ENCODE measurements at places on chromosomes 12 and 14.

GRCh38 chr14:47207617-47208016 is 467.8 kb downstream of the MDGA2 start:
- no peak for DNase-seq

- no peak for DNase-seq
Observed at GRCh38 chr14:77052281-77053044, 24.0 kb upstream of the IRF2BPL start.

DNA sequence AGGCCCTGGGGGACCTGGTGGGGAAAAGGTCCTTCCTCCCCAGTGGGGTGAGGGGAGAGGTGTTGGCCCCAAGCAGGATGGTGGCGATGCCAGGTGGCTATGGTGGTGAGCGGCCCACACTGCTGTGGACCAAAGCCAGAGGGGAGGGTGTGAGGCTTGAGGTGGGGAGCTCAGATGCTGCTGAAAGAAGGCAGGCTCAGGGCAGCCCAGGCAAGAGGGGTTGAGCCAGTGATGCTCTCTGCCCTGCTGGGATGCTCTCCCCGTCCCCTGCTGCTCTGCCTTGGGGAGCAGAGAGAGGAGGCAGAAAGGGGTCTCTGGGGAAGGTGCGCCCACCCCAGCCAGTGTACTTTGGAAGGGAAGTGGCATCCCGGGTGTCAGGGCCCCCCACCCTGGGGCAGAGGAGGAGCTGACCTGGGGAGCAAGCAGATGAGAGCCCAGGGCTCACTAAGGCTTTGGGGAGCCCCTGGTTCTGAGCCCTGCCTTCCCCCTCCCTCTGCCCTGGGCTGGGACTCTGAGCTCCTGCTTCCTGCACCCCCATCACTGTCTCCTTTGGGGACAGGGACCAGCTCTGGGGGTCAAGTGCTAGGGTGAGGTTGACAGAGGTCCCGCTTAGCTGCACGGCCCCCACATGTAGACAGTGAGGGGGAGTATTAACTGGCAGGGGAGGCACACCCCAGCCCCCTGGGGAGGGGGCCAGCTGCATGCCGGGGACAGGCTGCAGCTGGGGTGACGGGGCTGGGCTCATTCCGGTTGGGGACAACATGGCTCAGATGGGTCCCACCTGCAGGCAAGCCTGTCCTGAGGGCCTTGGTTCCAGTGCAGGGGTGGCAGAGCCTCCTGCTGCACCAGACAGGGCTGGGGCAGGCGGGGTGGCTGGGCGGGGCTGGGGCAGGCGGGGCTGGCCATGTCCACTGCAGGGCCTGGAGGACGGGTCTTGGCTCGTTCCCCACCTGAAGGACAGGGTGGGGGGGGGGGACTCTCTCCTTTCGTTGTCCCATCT is 124.4 kb downstream of the KIF26A start:
- DNase-seq, result no peak

GRCh38 chr14:21352587-21352986 is 31.2 kb downstream of the SUPT16H start:
- no peak for DNase-seq

GRCh38 chr12:124776125-124776513 is 87.5 kb downstream of the SCARB1 start:
- no peak for DNase-seq

- no peak for DNase-seq
Observed at GRCh38 chr14:59389936-59390335, 75.2 kb downstream of the GPR135 start.

DNA sequence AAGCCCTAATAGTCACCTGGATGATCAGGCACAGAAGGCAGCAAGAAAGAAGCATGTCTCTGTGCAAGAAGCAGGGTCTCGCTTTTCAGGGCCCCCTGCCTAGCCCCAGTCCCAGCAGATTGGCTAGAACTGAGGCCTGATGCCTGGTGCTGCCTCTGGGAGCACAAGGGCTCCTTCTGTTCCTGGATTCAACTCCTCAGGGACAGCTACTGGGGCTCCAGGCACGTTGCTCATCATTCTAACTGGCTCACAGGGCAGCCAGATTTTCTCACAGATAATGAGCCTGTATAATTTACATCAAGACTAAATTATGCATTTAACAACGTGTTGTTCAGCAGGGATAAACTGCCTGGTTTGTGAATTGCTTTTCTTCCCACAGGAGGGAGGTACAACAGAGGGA is 106.5 kb upstream of the PLXNC1 start:
- DNase-seq, result no peak

GRCh38 chr12:56307221-56307965 is 7.3 kb upstream of the CS start:
- DNase-seq, result no peak

GRCh38 chr12:113796066-113796827 is 169.9 kb downstream of the RBM19 start:
- DNase-seq, result no peak

GRCh38 chr12:24109381-24110039 is 160.0 kb upstream of the SOX5 start:
- DNase-seq, result no peak

DNA sequence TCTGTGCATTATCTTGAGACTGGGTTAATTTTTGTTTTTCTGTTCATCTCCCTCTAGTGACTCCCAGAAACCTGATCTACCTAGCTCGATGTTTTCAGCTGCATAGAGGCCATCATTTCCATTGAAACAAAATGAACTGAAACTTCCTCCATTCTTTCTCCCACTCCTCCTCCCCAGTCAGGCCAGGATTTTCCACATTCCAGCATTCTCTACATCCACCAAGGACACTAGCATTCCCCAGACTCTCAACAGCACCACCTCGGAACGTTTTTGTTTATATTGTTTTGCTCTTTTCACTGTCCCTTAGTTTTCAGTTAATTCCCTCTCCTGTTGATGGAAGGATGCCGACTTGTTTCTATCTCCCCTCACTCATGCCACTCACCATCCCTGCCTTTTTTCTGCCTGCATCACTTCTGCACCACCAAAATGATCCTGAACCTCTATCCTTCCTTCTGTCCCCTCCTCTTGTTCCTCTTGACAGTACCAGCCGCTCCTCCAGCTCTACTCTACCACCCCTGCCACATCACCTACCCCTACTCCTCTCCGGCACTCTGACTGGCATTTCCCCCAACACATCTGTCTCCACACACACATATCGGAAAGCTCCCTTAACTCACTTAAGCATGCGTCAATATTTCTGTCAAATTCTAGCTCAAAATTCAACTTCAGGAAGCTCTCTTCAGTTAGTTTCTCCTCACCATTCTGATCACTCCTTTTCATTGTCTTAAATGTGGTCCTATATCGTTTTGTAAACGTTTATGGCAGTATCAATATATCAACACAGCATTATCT is 13.2 kb downstream of the OR6S1 start:
- DNase-seq, result no peak

DNA sequence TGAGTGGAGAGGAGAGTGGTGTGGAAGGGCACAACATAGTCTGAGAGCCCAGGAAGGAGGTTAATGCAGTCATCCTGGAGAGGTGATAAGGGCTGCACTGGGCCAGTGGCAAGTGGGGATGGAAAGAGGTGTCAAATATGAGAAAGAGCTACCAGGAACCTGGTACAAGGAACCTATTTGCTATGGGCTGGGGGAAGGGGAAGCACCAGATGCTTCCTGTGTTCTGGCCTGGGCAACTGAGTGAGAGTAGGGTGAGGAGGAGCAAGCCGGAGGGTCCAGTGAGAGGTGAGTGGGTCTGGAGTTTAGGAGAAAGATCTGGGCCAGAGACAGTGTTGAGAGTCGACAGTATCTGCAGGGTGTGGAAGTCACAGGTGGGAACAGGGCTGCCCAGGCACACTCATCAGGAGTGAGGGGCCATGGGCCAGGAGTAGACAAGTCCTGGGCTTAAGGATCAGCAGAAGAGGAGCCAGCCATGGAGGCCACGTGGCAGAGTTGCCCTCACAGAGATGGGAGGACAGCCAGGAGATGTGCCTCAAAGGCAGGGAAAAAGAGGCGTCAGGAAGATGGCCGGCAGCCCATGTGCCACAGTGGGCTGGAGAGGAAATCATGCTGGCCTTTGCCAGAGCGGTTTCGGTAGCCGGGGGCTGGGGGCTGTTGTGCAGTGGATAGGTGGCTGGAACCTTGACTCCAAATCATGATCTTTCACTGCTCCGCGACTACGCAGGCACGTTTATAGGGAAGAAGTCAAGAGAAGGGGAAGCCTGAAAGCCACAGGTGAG is 2.9 kb upstream of the AQP6 start:
- no peak for DNase-seq

GRCh38 chr12:102965281-102966155 is 8.0 kb downstream of the ASCL1 start:
- no peak for DNase-seq

DNA sequence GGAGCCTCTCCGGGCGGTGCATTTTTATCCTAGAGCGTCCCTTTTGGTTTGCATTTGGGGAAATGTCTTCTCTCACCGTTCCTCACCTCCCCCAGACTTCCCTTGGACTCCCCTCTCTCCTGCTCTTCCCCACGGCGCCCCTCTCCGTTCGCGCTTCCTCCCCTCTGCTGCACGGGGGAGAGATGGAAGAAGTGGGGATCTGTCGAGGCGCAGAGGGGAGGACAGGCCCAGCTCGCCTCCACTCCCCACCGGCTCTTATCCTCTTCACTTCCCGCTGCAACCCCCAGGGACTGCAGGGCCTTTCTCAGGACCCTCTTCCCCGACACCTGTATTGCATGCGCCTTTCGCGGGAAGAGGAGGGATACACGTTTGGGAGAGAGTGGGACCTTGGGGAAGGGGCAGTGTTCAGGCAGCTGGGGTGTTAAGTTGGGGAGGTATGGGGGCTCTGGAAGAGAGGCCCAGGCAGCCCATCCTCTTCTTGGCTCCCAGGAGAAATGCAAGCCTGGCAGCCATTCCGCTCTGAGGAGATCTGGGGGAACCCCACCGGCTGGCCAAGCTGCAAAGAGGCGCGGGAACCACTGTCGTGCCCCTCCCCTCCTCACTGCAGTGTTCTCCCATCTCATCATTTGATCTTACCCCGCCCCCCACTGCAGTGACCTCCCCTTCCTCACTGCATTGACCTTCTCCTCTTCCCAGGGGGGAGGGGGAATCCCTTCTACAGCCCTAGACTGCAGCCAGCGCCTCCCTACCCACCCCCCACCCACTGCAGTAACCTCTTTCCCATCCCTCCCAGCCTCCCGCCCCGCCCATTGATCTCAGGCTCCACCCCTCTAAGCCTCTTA is 788 bp downstream of the ENO2 start:
- no peak for DNase-seq

DNA sequence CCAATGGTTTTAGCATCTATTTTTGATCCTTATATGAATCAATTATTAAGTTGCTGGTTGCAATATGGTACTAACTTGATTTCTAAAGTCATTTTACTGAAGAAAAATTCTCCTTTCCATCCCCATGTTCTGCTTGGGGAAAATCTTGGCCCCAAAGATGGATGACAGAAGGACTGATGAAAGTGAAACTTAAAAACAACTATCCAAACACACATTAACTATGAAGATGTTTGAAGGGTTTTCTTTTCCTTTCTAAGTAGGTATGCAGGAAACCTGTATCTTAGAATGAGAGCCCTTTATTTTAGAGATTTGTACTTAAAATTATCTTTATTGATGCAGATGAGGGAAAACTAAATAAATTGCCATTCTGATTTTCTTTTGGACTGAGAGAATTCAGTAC is 5.9 kb downstream of the C12orf71 start:
- DNase-seq, result no peak

GRCh38 chr14:105067140-105067968 is 2.1 kb upstream of the GPR132 start:
- no peak for DNase-seq

DNA sequence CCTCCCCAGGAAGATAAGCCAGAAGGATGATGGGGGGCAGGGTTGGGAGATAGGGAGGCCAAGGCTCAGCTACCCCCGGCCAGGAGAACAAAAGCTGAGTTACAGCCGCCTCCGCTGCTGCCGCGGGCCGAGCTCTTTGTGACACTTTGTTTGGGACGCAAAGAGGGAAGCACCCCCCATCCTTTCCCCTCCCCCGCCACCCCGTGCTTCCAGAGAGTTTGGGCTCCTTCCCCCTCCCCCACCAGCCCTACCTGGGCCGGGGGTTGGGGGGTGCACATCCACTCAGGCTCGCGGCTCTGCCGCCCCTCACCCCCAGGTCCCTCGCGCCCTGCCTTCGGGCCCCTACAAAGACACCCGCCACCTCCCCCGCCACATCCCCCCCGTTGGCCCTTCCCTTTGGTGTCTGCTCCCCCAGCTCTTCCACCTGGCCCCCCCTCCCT is 799 bp downstream of the ZNF219 start:
- no peak for DNase-seq

GRCh38 chr12:41467591-41468325 is 279.6 kb downstream of the PDZRN4 start:
- no peak for DNase-seq

DNA sequence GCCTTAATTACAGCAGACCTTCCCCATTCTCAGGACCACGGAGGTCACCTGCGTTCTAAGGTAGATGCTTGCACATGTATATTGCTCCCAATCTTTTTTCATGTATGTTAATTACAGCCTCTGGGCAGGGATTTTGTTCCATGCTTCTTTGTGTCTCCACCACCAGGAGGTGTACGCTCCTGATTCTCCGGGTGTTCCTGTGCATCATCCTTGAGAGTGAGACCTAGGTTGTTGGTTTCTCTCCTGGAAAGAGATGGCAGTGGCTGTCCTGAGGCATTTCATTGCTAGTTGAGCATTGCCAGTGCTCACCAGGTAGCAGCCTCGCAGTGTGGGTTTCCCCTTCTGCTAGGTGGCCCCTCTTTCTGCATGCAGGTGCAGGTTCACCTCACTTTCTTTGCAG is 52.8 kb downstream of the KCNK13 start:
- no peak for DNase-seq

- no peak for DNase-seq
Observed at GRCh38 chr12:48973941-48974673, 2.6 kb upstream of the WNT10B start.

DNA sequence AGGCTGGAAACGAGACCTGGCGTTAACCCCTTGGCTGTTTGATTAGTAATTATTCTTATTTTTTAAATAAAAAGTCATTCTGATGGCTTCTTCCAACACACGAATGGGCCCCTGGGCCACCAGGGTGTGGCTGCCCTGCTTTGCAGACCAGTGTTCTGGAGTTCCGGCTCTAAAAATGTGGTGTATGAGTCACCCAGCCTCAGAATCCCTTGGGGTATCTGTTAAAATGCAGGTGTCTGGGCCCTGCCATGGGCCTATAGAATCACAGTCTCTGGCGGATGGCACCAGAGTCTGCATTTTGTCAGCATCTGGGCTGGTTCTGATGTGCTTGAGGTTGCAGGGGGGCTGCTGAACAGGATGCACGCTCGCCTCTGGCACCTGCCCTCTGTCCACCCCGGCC is 2.5 kb upstream of the PSMC1 start:
- DNase-seq, result no peak

DNA sequence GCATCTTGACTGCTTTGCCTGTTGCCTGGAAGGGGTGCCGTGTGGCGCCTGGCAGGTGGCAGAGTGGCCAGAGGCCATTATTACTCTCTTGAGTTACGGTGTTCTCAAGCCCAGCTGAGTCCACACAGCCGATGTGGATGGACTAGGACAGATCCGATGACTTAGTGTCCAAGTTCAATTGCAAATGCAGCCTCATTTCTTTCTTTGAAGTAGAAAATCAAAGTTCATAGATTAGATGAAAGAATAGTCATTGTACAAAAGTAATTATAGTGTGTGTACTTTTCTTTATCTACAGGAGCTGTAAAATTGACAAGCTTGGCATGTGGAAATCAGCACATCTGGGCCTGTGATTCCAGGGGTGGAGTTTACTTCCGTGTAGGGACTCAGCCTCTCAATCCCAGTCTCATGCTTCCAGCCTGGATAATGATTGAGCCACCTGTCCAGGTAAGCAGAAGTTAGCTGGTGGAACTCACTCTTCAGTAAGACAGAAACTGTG is 44.7 kb downstream of the ANKRD9 start:
- DNase-seq, result no peak

Data from cortex of kidney (tissue), 1 donor.